ENCODE measurements at places on chromosomes 12 and 14.
A peak's percentile ranks its signal among the peaks of the same experiment; 100 is the strongest.

DNA sequence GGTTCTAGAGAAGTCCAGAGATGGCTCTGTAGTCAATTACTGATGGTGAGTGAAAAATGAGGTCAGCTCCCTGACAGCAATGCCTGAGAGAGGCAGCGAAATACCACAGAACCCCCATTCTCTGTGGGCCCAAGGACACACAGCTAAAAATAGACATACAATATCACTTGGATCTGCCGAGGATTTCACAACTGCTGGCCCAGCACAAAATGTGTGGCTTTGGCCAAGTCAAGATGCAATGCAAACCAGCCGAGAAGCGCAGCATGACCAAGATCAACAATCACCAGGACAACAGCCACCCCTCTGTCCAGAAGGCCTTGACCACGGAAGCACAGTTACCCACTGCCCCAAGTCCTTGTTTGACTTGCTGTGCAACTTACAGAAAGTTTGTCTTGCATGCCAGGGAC lies 52.2 kb downstream of the CKAP4 start:
- peak; percentile 74 for DNase-seq

- DNase-seq: peak; percentile 76
Observed at GRCh38 chr12:63149909-63150712, 890 bp downstream of the AVPR1A start.

DNA sequence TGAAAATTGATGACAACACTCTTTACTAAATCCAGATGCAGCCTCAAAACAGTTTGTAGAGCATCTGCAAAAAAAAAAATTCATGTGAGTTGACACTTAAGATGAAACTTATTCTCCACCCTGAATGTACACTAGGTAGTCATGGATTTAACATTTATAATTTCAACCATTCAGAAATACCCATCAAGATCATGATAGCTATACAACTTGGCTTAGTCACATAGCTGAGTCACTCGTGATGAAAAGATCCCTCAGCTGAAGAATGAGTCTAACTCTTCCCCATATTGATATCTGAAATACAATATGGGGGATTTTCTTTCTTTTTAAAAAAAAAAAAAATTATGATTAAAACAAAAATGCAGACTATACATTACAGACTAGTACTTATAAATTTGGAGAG lies 104.8 kb upstream of the PLEKHG7 start:
- DNase-seq: no peak

DNA sequence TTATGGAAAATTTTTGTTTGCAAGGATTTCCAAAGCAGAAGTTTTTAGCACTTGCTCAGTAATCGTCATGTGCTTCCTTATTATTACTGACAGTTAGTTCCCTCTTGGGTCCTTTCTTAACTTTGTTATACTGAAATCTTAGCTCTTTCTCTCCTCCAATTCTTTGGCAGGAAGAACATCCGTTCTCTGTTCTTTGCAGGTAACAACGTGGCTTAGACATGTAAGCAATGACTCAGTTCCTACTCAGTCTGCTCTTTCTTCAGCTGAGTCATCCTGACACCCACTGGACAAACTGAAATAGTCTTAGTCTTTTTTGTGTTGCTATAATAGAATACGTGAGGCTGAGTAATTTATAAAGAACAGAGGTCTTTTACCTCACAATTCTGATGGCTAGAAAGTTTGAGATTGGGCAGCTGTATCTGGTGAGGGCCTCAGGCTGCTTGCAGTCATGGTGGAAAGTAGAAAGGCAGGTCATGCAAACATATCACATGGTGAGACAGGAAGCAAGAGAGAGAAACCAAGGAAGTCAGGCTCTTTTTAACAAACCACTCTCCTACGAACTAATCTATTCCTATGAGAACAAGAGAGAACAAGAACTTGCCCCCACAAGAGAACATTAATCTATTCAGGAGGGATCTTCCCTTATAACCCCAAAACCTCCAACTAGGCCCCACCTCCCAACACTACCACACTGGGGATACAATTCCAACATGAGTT lies 49.2 kb downstream of the TESPA1 start:
- DNase-seq: no peak

DNA sequence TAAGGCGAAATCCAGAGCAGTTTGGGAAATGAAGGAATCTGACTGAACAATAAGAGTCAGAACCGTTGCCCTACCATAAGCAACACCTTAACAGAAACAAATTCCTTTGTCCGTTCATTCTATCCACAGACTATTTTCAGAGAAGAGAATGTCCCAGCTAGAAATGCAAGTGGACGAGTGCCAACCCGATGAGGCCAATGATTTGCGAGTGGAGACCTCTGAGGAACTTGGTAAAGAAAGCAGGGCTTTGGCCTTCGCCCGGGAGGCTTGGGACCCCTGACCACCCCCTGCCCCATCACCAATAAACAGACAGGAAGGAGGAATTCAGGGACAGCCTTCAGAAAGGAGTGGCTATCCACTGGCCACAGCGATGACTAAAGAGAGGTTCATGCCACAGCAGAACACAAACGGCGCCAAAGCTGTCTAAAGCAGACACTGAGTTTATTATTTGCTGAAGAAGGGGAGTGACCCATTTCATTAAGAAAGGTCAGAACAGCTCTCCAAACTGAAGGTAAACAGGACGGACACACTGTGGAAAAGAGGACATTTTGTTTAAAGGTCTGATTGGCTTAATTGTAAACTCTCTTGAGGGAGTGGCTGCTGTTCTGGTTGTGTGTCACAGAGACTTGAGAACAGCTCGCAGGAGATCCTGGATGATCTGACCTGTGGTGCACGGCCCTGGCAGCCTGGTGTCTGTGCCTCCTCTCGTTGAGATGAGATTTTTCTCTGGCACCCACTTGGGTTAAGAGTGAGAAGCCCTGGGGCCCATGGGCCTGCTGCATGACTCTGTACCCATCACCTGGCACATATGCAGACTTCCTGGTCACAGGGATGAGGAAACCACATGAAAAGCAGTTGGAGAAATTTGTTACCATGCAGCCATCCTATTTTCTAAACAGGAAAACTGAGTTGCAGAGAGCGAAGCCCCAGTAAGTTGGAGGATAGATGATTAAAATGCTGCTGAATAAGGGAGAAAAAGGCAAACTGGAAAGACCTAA lies 142.0 kb upstream of the PZP start:
- no peak for DNase-seq

- no peak for DNase-seq
Observed at GRCh38 chr12:58883576-58884334, 36.5 kb downstream of the LRIG3 start.

GRCh38 chr14:89912221-89912620 lies 42.3 kb downstream of the EFCAB11 start:
- no peak for DNase-seq

DNA sequence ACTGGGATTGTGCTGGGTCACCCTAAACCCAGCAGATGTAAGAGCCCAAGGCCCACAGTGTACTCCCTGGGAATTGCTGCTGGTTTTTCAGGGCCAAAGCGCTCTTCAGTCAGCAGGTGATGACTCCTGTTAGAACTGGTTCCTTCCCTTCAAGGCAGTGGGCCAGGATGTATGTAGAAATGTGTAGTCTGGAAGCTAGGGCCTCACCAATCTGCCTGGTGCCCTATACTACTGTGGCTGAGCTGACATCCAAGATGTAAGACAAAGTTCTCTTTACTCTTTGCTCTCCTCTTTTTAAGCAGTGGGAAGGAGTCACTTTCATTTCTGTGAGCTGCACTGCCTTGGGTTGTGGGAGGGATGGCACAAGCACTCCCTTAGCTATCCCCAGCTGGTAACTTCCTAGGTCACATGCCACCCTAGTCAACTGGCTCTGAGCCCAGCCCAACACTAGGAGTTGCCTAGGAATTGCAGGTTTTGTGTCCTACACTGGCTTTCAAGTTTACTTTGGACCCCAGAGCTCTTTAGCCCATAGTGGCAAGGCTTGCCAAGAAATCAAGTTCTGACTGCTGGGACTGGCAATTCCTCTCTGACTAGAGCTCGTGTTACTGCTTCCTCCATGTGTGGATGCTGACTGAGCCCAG lies 249.2 kb downstream of the C12orf50 start:
- DNase-seq: no peak

DNA sequence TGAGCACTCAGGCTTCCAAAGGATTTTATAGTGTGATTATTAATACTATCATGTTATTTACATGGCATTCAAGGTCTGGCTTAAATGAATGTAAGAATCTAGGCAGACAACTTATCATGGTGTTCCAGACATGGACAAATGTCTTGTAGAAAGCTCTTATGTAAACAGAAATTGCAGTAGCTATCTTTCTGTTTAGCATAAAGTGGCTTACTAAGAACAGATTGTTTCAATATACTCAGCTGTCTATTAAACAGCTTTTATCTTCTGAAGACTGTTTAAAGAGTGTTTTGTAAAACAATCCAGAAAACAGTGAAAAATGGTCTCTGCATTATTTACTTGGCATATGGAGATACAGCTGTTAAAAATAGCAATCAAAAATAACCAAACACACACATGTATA lies 1061.8 kb upstream of the SEL1L start:
- DNase-seq: no peak

DNA sequence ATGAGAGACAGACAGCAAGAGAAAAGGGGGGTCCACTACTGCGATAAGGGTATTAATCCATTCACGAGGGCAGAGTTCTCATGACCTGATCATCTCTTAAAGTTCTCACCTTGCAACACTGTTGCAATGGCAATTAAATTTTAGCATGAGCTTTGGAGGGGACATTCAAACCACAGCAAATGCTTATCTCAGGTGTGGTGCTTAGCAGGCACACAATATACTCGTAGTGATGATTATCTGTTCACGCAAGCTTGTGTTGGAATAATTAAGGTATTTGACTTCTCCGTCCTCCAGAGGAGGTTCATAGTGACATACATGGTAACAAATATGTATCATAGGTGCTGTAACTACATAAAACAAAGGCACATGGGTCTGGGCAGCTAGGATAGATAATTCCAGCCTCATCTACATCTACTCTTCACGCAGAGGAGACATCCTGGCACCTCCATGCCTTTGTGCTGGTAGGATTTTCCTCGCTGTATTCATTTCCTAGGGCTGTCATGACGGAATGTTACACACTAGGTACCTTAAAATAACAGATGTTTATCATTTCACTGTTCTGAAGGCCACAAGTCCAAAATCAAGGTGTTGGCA lies 221.2 kb downstream of the RBM19 start:
- DNase-seq: no peak

DNA sequence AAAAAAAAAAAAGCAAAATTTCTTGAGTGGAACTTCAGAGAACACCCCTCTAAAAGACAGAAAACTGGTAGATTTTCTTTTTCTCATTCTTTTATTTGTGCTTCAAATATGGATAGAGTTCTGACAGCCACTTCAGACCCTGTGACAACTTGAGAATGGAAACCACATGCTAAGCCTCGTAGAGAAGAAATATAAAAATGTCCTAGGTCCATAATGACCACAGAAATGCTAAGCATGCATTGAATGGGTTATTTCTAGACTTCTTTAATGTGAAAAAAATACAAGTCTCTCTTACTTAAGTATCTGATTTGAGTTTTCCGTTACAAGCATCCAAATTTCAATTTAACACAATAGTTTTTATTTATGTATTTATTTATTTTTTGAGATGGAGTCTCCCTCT lies 28.3 kb upstream of the DIO2 start:
- no peak for DNase-seq

DNA sequence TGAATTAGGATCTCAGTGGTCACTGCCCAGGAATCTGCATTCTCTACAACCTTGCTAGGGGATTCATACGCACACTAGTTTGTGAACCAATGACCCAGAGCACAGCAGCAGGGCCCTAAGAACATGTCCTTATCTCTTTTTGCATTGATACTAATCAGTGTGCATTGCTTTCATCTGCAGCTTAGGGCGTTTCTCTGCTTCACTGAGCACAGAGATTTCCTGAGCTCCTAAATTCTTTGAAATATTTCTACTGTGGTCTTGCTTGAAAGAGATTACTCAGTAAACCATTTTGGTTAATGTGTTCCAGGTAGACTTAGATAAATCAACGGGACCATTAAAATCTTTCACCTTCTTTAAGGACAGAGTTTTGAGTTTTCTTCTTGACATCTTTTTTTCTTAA lies 351.3 kb upstream of the KITLG start:
- DNase-seq: no peak

- DNase-seq: no peak
Observed at GRCh38 chr14:89955022-89955744, 544 bp upstream of the TDP1 start.

- DNase-seq: no peak
Observed at GRCh38 chr12:31303466-31303865, 22.5 kb downstream of the SINHCAF start.

GRCh38 chr14:24875203-24875838 lies 174.6 kb downstream of the STXBP6 start:
- no peak for DNase-seq

DNA sequence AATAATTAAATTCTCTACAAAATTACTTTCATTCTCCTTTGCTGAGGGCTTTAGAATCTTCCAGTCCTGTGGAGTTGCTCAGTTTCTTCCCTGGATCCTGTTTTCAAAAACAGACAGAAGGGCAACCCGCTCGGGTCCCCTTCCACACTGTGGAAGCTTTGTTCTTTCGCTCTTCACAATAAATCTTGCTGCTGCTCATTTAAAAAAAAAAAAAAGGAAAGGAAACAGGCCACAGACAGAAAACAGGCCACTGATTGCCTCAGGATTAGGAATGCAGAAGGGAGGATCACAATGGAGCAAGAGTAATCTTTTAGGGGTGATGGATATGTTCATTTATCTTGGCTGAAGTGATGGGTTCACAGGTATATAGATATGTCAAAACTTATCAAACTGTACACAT lies 29.5 kb upstream of the HIGD1C start:
- DNase-seq: no peak

DNA sequence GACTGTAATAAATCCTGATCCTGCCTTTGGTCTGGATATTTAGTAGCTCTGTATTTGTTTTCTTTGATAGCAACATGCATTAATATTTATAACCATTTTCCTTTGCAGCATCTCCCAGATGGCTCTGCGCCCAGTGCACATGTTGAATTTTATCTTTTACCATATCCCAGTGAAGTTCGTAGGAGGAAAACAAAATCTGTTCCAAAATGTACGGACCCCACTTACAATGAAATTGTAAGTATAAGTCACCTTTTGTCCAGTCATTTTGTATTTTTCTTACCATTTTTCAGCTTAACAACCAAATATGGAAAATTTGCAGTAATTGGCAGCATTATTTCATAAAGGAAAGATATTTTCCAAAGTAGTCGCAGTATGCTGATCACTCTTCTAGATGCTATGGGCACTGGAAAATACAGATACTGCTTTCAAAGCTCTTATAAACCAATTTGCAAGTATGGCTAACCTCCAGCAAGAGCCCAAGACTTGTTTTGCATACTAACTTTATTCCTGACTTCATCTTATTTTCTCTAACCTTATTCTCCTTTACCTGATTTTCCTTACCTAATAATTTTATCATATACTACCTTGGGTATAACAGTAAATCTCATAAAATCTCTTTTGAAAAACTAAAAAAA lies 97.4 kb downstream of the PLCZ1 start:
- DNase-seq: no peak

DNA sequence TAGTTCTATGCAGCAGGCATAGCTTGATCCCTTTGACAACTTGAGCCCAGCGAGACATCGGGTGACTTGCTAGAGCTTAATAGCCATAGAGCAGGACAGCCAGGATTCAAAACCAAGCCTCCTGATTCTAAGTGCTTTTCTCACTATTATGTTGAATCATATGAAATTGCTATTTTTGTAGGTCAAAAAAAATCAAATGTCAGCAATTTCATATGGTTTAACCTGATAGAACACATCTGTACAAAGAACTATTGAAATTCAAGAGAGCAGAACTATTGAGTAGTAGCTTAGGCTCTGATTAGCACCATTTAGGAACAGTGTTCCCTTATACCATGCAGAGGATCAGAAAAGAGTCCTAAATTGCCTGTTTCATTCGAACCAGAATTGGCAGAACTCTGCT lies 132.0 kb downstream of the EMP1 start:
- no peak for DNase-seq

- no peak for DNase-seq
Observed at GRCh38 chr12:123747309-123747708, 14.8 kb upstream of the DNAH10 start.
